ENCODE measurements at places on chromosomes 11 and 22.

- H3K36me3 ChIP-seq: no peaks in the 10 kb centered on the region
- no peaks in the 10 kb centered on the region for H3K4me1 ChIP-seq
- no peak overlapping the region for H3K27ac ChIP-seq
- H3K27me3 ChIP-seq: no peaks in the 10 kb centered on the region
- no peak overlapping the region for H3K4me3 ChIP-seq
Observed at GRCh38 chr11:63443714-63444113, 47.3 kb downstream of the PLAAT5 start.

DNA sequence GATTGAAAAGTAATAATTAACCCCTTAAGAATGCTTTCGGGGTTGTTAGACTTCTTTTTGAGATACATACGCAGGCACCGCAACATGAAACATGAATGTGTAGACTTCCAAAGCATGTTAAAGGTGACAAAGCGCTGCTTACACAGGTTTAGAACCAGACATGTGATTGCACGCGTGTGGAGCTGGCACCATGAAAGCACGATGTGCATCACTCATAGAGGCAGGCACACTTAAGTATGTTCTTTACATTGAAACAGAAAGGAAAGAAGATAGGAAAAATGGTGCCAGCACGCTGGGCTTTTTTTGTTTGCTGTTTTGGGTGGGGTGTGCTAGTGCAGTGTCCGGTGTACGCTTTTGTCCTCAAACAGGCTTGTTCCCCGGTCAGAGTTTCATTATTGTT, 83.6 kb upstream of the PPARA start:
- H3K27me3 ChIP-seq: no peaks in the 10 kb centered on the region
- peak overlapping the region; percentile 24 for H3K4me3 ChIP-seq
- H3K27ac ChIP-seq: peak overlapping the region; percentile 96
- DNase-seq: peak; percentile 29
- no peaks in the 10 kb centered on the region for H3K36me3 ChIP-seq
- peaks cover 35% of the 10 kb centered on the region for H3K4me1 ChIP-seq

- no peak for DNase-seq
- no peak overlapping the region for H3K27ac ChIP-seq
- no peak overlapping the region for H3K4me3 ChIP-seq
- H3K27me3 ChIP-seq: no peaks in the 10 kb centered on the region
Observed at GRCh38 chr11:57111619-57112018, 70.1 kb upstream of the LRRC55 start.

GRCh38 chr22:16866167-16866566, 41.0 kb upstream of the XKR3 start:
- H3K27ac ChIP-seq: no peak overlapping the region
- no peaks in the 10 kb centered on the region for H3K4me1 ChIP-seq
- no peak for DNase-seq
- H3K4me3 ChIP-seq: no peak overlapping the region

- DNase-seq: no peak
- H3K4me3 ChIP-seq: no peak overlapping the region
- H3K4me1 ChIP-seq: no peaks in the 10 kb centered on the region
- H3K27ac ChIP-seq: no peak overlapping the region
- H3K36me3 ChIP-seq: no peaks in the 10 kb centered on the region
Observed at GRCh38 chr11:50174189-50174588, 141.5 kb downstream of the OR4C45 start.

DNA sequence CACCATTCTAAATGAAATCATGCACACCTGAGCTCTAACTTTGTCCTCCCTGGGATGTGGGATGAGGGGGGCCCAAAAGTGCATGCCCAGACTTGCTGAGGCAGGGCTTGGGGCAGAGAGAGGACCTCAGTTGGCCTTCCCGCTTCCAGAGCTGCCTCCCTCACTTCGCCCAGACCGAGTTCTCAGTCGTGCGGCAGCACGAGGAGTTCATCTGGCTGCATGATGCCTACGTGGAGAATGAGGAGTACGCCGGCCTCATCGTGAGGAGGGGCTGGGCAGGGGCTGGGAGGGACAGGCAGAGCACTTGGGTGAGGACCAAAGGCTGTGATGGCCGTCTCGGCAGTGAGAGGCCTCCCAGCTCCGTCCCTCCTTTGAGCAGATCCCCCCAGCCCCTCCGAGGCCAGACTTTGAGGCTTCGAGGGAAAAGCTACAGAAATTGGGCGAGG, 8.2 kb downstream of the CFL1 start:
- no peak overlapping the region for H3K4me3 ChIP-seq
- no peak overlapping the region for H3K27ac ChIP-seq
- H3K4me1 ChIP-seq: peaks cover 16% of the 10 kb centered on the region
- DNase-seq: no peak
- no peaks in the 10 kb centered on the region for H3K27me3 ChIP-seq

DNA sequence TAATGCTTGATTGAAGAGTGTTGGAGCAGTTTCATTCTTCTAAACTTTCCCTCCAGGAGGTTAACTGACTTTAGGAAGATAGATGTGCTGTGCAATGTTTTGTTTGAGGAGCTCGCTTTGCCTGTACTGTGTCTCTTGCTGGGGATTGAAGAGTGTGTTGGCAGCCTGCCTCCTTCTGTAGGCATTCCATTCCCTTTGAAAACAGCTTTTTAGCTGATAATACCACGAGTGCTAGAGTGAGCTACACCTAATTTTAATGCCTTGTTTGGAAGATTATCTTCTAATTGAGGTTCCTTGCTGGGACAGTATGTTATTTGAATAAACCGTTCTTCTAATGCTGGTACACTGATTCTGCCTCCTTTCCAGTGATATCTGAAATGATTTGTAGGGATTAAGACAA, 7.2 kb downstream of the DDX10 start:
- peaks cover 3% of the 10 kb centered on the region for H3K36me3 ChIP-seq
- no peak overlapping the region for H3K4me3 ChIP-seq
- peaks cover 6% of the 10 kb centered on the region for H3K4me1 ChIP-seq
- H3K27me3 ChIP-seq: no peaks in the 10 kb centered on the region
- no peak for DNase-seq
- no peak overlapping the region for H3K27ac ChIP-seq

All from transverse colon (tissue), 4 donors.